SK-N-DZ (cell line): ENCODE measurements at places on chromosomes 4 and X.

DNA sequence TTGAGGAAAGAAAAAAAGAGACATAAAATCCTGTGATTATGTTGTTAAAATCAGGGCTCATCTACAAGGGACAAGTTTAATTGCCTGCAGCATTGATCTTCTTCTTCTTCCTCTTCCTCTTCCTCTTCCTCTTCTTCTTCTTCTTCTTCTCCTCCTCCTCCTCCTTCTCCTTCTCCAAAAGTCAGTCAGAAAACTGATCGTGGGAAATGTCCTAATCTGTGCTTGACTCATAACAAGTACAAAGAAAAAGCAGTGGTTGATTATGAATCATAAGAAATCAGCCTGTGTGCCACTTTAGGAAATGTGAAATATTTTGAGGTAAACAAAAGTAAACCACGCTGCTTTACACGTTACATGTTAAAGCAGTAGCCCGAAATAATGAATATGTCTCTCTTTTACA lies 2.7 kb upstream of the ATP10D start:
- DNase-seq, result no peak

DNA sequence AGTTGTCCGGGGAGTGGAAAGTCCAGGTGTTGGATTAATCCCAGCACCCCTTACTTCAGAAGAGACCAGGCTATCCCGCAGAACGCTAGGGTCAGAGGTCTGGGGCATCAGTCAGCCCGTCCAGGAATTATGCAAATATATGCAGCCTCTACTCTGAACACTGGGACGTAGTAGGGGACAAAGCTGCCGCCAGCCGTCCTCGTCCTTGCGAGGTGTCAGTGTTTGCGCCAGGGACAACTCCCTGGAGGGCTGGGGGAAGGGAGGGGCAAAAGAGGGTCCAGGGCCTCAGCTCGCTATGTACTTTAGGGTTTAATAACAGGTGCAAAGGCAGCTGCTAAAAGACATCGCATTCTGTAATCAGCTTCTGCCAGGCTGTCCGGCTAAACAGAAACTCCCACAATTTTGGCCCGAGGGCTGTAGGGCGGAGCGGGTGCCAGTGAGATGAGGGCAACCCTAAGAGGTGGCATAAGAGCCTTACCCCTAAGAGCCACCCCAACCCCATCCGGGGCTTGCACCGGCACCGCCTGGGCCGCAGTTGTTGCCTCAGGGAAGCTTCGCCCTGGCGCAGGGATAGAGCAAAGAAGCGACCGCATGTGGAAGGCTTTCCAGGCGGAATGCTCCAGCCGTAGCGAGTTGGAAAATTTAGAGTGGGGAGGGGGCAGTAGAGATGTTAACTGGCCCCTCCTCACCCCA lies 8.4 kb downstream of the HAND2 start:
- peak; percentile 87 for DNase-seq

DNA sequence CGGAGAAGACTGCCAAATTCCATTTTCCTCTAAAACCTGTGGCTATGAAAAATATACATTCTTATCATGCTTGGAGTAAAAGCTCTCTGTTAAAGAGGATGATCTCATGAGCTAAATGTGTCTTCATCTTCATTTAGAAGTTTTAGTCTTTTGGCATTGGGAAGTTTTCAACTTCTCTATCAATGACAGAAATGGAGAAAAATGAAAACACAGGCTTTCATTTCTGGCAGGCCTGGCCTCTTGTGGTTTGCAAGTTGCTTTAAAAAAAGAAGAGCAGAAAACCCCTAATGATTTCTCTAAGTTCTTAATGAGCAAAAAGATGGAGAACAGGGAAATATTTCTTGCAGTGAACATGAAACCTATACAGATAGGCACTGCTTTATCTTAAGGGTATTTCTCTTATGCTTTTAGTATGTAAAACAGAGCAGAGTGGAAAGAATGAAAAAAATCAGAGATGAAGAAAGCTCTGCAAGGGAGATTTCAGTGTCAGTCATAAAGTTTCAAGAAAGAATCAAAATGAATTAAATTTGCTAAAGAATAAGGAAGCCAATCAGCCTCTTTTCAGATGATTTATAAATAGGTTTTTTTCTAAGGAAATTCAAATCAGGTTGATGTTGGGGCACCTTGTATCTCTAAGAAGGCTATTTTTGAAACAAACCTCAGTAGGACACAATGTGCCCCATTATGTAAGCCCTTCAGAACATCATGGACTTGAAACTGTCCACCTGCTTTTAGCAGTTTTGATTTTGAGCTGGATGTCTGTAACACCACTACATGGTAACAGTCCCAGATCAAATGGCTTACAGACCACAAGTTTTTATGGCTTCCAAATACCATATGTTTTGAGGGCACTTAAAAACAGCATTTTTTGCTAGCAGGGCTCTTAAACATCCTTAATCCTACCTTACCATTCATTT lies 225.0 kb downstream of the GRIA3 start:
- DNase-seq, result no peak

GRCh38 chrX:14386981-14387380 lies 142.4 kb upstream of the GLRA2 start:
- no peak for DNase-seq

- DNase-seq, result no peak
Observed at GRCh38 chr4:111391829-111392228, 753.4 kb upstream of the FAM241A start.

DNA sequence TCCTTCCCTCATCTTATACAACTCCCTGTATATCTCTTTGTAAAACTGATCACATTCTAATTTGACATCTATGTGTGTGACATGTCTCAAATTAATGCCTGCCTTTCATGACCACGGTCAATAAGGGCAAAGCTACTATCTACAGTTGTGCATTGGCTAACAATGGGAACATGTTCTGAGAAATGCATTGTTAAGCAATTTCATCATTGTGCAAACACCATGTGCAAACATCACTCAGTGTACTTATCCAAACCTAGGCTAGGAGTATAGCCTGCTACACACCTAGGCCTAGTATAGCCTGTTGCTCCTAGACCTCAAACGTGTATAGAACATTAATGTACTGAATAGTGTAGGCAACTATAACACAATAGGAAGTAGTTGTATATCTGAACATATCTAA lies 95.0 kb downstream of the BANK1 start:
- no peak for DNase-seq

GRCh38 chrX:45472968-45473367 lies 272.3 kb upstream of the DIPK2B start:
- no peak for DNase-seq

GRCh38 chrX:116239944-116240840 lies 69.6 kb downstream of the AGTR2 start:
- DNase-seq, result no peak

DNA sequence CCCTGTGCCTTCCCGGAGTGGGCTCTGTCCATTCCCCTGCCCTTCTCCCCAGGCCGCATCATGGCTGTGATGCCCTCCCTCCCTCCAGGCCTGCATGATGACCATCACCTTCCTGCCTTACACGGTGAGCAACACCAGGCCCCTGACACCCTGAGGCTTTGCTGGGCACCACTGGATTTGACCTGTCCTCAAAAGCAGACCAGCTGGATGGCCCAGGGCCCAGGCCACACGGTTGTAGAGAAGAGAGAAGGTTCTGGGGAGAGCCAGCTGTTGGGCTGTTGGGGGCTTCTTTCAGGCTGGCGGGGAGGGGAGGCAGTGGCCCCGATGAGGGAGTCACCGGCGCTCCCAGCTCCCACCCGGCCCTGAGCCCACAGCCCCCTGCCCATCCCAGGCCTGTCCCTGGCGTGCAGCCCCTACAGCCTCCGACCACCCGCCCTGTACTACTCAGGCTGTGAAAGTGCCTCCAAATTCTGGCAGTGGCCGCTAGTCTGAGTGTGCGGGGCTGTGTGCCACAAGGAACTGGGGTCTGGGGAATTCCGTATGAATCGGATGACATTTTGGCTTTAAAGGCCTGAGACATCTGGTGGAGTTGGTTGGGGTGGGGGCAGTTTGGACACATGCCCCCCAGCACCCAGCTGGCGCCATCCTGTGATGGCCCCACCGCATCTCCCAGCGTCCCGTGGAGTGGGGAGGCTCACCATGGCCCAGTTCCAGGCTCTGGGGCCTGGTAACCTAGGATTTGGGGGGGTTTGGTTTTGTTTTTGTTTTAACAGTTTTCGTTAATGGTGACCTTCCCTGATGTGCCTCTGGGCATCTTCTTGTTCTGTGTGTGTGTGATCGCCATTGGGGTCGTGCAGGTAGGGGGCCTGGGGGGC lies 19.6 kb downstream of the TMEM175 start:
- no peak for DNase-seq

DNA sequence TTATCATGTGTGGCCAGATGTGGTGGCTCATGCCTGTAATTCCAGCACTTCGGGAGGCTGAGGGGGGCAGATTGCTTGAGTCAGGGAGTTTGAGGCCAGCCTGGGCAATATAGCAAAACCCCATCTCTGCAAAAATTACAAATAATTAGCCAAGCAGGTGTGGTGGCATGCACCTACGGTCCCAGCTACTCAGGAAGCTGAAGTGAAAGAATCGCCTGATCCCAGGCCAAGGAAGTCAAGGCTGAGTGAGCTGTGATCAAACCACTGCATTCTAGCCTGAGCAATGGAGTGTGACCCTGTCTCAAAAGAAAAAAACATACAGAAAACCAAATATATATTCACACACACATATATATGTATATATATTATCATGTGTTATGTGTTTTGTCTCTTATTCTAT lies 15.0 kb downstream of the APELA start:
- DNase-seq, result no peak

DNA sequence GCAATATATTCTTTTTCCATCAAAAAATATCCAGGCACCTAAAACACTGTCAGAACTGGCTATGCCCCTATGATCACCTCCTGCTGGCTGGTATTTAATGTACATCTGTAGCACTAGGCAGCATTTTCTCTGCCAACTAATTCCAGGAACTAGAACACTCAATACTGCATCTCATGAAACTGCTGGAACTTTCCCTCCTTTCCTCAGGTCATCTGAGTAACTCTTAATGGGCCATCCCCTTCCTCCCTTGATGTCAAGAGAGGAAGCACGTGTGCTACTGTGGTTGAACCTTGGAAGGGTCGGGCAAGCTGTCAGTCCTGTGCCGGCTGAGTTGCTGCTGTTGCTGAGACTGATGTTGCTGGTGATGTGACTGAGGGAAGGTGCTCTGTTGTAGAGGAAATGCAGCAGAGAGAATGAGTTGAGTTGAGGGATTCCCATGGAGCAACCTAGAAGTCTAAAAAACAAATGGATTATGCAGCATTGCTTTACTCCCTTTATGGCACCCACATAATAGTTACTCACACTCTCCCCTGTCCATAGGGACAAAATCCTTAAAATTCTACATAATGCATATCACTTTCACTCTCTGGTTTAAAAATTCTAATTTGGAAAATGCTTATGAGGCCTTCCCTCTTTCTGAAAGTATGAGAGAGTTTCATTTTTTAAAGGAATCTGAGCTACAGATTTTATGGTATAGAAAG lies 39.5 kb downstream of the TMEM165 start:
- DNase-seq, result no peak
